ENCODE measurements at places on chromosomes 16 and 17. TPM values are rescaled to one million over a fixed set of nuclear protein-coding genes. Genes with fewer than 3 reads are reported as not detected.

GRCh38 chr17:72403713-72404209 lies 282.9 kb downstream of the SOX9 start:
- no peak for DNase-seq
- no peak overlapping the region for H3K4me3 ChIP-seq
- no peaks in the 10 kb centered on the region for H3K36me3 ChIP-seq
- H3K27ac ChIP-seq: no peak overlapping the region
- no peaks in the 10 kb centered on the region for H3K27me3 ChIP-seq

DNA sequence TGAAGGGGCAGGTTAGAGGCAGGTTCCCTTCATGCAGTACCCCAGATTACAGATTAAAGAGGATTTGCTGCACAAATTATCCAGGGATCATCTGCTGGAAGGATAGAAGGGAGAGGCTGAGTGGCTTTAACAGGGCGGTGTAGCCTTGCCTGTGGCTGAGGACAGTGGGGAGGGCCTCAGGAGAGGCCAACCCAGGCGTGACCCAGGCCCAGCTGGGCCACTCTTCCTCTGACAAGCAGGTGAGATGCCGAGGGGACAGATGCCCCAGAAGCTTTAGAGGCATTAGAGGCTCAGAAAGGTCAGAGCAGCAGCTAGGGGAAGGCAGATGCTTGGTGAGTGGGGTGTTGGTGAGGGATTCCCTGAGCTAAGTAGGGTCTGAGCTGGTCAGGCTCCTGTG lies 18.1 kb upstream of the MTMR4 start:
- H3K36me3 ChIP-seq: no peaks in the 10 kb centered on the region
- no peak for DNase-seq
- peaks cover 43% of the 10 kb centered on the region for H3K4me1 ChIP-seq
- no peak overlapping the region for H3K27ac ChIP-seq
- peaks cover 4% of the 10 kb centered on the region for H3K27me3 ChIP-seq
- no peak overlapping the region for H3K4me3 ChIP-seq

DNA sequence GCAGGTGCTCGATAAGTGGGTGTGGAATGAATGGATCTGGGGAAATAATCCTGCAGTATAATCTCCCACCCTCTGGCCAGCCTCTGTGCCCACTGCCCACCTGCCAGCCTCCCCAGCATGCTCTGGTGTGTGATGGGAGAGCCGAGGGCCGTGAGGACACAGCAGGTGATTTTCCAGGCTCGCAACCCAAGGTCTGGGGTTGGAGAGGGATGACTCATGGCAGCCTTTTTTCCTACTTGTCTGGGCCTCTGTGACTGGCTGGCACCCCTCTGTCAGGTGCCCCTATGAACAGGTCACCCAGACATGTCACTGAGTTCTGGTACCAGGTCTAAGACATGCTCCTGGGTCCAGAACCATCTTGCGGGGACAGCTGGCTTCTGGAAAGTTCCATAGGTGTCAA lies 385.7 kb upstream of the TNRC6C start:
- peaks cover 16% of the 10 kb centered on the region for H3K27me3 ChIP-seq
- H3K36me3 ChIP-seq: no peaks in the 10 kb centered on the region
- peaks cover 22% of the 10 kb centered on the region for H3K4me1 ChIP-seq

GRCh38 chr16:67796099-67796718 lies 10.2 kb downstream of the RANBP10 start:
- peaks cover 40% of the 10 kb centered on the region for H3K36me3 ChIP-seq
- no peaks in the 10 kb centered on the region for H3K27me3 ChIP-seq
- DNase-seq: no peak

DOC2B gene
- 0.02 TPM for polyA plus RNA-seq

GPR139 gene
- polyA plus RNA-seq: not detected

DNA sequence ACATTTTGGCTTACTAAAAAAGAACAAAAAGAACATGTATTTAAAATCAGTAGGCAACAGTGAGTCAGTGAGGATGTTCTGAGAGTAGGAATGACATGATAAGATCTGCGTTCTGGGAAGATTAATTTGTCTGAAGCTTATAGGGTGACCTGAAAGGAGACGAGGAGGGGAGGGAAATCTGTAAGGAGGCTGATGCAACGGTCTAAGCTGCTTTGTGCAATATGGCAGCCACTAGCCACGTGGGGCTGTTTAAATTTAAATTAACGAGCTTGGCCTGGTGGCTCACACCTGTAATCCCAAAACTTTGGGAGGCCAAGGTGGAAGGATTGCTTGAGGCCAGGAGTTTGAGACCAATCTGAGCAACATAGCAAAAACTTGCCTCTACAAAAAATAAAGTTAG lies 181.6 kb upstream of the CACNG3 start:
- no peak for DNase-seq
- no peaks in the 10 kb centered on the region for H3K36me3 ChIP-seq
- no peak overlapping the region for H3K27ac ChIP-seq
- H3K4me3 ChIP-seq: no peak overlapping the region

OR1A1 gene
- polyA plus RNA-seq: not detected

- no peak overlapping the region for H3K27ac ChIP-seq
- H3K4me1 ChIP-seq: no peaks in the 10 kb centered on the region
- DNase-seq: no peak
- H3K27me3 ChIP-seq: no peaks in the 10 kb centered on the region
- no peak overlapping the region for H3K4me3 ChIP-seq
These were observed 31.0 kb upstream of the ACSF3 start for GRCh38 chr16:89062389-89063345.

MYH13 gene
- not detected for polyA plus RNA-seq

DNA sequence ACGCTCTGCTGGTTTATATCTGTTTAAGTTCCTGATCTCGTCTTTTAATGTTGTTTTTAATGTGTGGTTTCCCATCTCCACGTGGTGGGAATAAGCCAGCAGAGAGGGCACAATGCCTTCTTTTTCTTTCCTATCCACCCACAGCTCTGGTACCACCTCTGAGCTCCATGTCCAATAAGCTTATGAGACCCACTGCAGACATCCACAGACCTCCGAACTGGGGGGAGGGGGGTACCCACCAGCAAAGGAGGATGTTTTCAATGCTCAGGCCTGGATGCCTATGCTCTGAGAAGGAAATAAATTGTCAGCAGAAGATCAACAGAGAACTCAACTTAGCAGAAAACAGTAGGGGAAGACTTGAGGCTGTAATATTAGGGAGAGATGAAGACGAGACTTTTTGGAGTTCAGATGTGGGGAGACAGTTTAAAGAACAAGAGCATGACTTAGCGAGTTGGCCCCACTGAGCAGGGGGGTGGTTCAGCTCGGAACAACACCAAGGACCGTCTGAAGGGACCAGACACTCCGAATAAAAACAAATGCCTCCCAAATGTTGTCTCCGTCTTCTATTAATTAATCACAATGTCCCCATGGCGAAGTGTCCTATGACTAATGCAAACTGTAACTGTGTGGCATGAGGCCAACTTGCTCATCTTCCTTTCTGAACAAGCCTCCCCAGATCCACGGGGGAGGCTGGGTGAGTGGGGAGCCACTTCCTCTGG lies 62.7 kb downstream of the GAS7 start:
- peak overlapping the region; percentile 10 for H3K4me3 ChIP-seq
- peak overlapping the region; percentile 62 for H3K27ac ChIP-seq
- peaks cover 38% of the 10 kb centered on the region for H3K4me1 ChIP-seq
- no peaks in the 10 kb centered on the region for H3K36me3 ChIP-seq

DNA sequence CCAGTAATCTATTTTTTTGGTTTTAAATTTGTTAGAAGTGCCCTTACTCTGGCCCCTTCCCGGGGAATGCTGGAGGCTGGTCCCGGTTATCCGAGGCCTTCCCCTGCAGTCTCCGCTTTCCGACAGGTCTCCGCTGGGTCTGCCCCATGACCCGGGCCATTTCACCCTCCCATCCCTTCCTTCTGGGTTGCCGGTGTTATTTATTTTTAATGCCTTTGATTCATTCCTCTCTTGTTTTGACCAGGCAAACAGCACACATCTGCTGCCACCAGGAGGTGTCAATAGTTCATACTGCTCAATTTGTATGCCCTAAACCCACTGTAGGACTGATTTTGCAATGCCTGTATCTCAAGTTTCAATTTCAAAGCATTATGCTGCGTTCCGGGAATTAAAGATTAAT lies 113.2 kb upstream of the IRX5 start:
- H3K4me1 ChIP-seq: no peaks in the 10 kb centered on the region
- DNase-seq: no peak
- H3K36me3 ChIP-seq: no peaks in the 10 kb centered on the region
- H3K27me3 ChIP-seq: no peaks in the 10 kb centered on the region
- H3K4me3 ChIP-seq: no peak overlapping the region

- DNase-seq: peak; percentile 73
- no peaks in the 10 kb centered on the region for H3K36me3 ChIP-seq
- no peaks in the 10 kb centered on the region for H3K4me1 ChIP-seq
- H3K4me3 ChIP-seq: no peak overlapping the region
- peaks cover 36% of the 10 kb centered on the region for H3K27me3 ChIP-seq
These were observed 24.2 kb downstream of the B9D1 start for GRCh38 chr17:19338031-19338990.

ALOX15B gene
- polyA plus RNA-seq: 2.0 TPM

- H3K4me3 ChIP-seq: no peak overlapping the region
- no peaks in the 10 kb centered on the region for H3K4me1 ChIP-seq
- no peak overlapping the region for H3K27ac ChIP-seq
These were observed 11.4 kb upstream of the PLK1 start for GRCh38 chr16:23667355-23667659.

DNA sequence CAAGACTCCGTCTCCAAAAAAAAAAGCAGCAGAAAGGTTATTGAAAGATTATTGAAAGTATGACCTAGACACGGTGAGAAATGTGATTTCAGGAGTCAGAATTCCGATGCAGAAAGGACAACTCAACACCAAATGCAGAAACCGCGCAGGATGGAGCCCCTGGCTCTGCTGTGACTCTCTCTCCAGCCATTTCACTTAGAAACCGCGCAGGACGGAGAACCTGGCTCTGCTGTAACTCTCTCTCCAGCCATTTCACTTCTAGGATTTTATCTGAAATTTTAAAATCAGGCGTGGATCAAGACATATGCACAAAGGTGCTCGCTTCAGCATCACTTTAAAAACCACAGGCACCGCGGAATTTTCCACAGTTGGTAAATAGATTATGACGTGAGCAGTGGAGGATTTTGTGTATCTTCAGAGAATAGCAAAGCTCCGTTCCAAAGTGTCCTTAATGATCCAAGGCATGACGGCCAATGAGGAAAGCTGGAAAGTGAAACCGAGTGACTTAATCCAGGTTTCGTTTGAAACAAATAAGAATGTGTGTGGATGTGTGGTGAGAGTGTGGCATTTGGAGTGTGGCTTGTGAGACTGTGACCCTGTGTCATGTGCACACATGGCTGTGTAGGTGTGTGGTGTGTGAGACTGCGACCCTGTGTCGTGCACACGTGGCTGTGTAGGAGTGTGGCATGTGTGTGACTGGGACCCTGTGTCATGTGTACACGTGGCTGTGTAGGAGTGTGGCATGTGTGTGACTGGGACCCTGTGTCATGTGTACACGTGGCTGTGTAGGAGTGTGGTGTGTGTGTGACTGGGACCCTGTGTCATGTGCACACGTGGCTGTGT lies 9.5 kb downstream of the UTS2R start:
- peaks cover 29% of the 10 kb centered on the region for H3K27me3 ChIP-seq
- H3K4me3 ChIP-seq: no peak overlapping the region
- no peak overlapping the region for H3K27ac ChIP-seq

GRCh38 chr16:11651796-11652195 lies 16.5 kb upstream of the SNN start:
- H3K27ac ChIP-seq: no peak overlapping the region
- no peaks in the 10 kb centered on the region for H3K36me3 ChIP-seq
- no peaks in the 10 kb centered on the region for H3K4me1 ChIP-seq
- H3K27me3 ChIP-seq: no peaks in the 10 kb centered on the region
- peak; percentile 32 for DNase-seq

GRCh38 chr16:75471723-75472633 lies 7.5 kb upstream of the TMEM170A start:
- no peaks in the 10 kb centered on the region for H3K36me3 ChIP-seq
- peaks cover 12% of the 10 kb centered on the region for H3K4me1 ChIP-seq
- H3K27ac ChIP-seq: no peak overlapping the region
- H3K27me3 ChIP-seq: no peaks in the 10 kb centered on the region
- peak; percentile 63 for DNase-seq

- peaks cover 57% of the 10 kb centered on the region for H3K4me1 ChIP-seq
- no peak for DNase-seq
- H3K4me3 ChIP-seq: no peak overlapping the region
- H3K27me3 ChIP-seq: no peaks in the 10 kb centered on the region
- H3K36me3 ChIP-seq: no peaks in the 10 kb centered on the region
- no peak overlapping the region for H3K27ac ChIP-seq
These were observed 87.5 kb downstream of the BMERB1 start for GRCh38 chr16:15521758-15522509.

COX6A2 gene
- not detected for polyA plus RNA-seq

- no peaks in the 10 kb centered on the region for H3K27me3 ChIP-seq
- H3K27ac ChIP-seq: peak within 1 kb of the TSS; percentile 99
- peak within 1 kb of the TSS; percentile 92 for H3K4me3 ChIP-seq
- peaks cover 22% of the 10 kb centered on the region for H3K36me3 ChIP-seq
- peak; percentile 34 for DNase-seq
These were observed at the start of gene P4HB for GRCh38 chr17:81859906-81860755. Gene P4HB (minus strand): TSS chr17:81860535. CDS start chr17:81860471, 64 bp downstream.

SPNS3 gene
- 9.1 TPM for polyA plus RNA-seq

RHBDL3 gene
- polyA plus RNA-seq: not detected

DNA sequence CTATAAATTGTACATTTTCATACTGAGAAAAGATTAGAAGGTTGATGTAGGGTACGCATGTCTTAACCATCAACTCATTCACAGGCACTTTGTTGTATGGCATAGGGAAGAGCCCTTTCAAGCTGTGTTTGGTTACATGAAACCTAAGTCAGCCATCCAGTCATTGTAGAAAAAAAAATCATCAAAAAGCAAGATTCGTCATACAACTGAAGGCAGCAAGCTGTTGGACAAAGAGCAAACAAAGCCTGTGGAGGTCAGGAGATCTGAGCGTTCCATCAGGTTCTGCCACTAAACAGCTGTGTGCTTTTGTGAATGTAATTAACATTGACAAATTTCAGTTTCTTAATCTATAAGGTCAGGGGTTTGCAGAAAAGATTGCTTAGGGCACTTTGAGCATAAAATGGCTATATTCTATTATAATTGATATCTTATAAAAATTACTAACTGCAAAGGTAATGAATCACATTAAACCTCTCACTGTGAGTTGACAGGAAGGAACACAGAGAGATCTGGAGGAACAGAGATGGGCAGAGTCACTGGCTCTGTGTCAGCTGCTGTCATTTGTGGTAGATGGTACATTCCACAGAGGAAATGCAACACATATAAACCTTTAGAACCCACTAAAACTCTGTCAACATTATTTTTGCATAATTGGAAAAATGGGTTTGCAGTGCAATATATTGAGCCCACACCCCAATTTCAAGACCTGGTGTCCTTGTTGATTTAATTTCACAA lies 66.3 kb upstream of the MYOCD start:
- H3K36me3 ChIP-seq: no peaks in the 10 kb centered on the region
- no peak overlapping the region for H3K4me3 ChIP-seq
- H3K27ac ChIP-seq: no peak overlapping the region

DNA sequence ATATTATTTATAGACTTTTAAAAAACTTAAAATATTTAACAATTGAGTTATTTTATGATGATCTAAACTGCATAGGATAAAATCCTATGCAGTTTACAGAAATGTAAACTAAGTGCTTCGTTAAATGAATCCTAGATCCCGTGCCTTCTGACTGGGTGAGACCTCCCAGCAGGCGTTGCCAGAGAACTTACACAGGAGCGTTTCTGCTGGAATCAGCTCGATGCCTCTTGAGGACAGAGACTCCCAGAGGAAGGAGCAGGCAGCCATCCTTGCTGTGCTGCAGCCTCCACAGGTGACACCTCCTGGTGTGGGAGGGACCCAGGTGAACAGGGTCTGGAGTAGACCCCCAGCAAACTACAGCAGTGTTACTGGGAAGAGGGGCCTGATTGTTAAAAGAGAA lies 160.4 kb downstream of the WWOX start:
- no peak for DNase-seq
- H3K27me3 ChIP-seq: no peaks in the 10 kb centered on the region
- no peak overlapping the region for H3K4me3 ChIP-seq
- H3K27ac ChIP-seq: no peak overlapping the region
- no peaks in the 10 kb centered on the region for H3K4me1 ChIP-seq
- no peaks in the 10 kb centered on the region for H3K36me3 ChIP-seq

Measured in CD14-positive monocyte (primary cell).